ENCODE measurements at places on chromosomes 2 and 18. TPM values are rescaled to one million over a fixed set of nuclear protein-coding genes. Genes with fewer than 3 reads are reported as not detected.

GRCh38 chr2:168518555-168519066, 62.5 kb downstream of the CERS6 start:
- no peak for DNase-seq
- no peaks in the 10 kb centered on the region for H3K36me3 ChIP-seq
- no peak overlapping the region for H3K4me3 ChIP-seq
- peaks cover 65% of the 10 kb centered on the region for H3K4me1 ChIP-seq
- no peaks in the 10 kb centered on the region for H3K27me3 ChIP-seq

GRCh38 chr18:66707473-66707872, 103.6 kb upstream of the CDH19 start:
- H3K4me1 ChIP-seq = no peaks in the 10 kb centered on the region
- DNase-seq = no peak
- H3K27ac ChIP-seq = no peak overlapping the region
- H3K36me3 ChIP-seq = no peaks in the 10 kb centered on the region
- H3K4me3 ChIP-seq = no peak overlapping the region

GRCh38 chr2:49917654-49918053, 763.3 kb upstream of the FSHR start:
- H3K36me3 ChIP-seq = no peaks in the 10 kb centered on the region
- no peak for DNase-seq
- no peak overlapping the region for H3K27ac ChIP-seq
- no peaks in the 10 kb centered on the region for H3K4me1 ChIP-seq

DNA sequence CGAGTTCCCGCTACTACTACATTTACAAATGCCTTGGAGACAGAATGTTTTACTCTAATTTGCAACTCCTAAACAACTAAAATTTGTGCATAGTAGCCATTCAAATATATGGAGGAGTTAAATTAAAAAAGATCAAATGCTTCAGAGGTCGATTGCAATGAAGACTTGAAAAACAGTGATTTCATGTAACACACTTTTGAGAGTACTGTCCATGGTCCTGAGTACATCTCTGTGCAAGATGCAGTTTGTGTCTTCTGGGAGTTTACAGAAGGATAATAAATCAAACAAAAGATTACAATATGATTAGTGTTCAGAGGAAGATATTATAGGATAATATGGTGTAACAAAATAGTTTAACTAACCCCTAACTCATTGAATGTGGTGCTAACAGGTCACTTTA, 894.7 kb downstream of the TMEM182 start:
- DNase-seq = no peak
- H3K27me3 ChIP-seq = no peaks in the 10 kb centered on the region
- no peaks in the 10 kb centered on the region for H3K36me3 ChIP-seq
- H3K4me3 ChIP-seq = no peak overlapping the region
- no peak overlapping the region for H3K27ac ChIP-seq

- H3K4me1 ChIP-seq = no peaks in the 10 kb centered on the region
- no peak overlapping the region for H3K4me3 ChIP-seq
- no peak for DNase-seq
- H3K27ac ChIP-seq = no peak overlapping the region
These were observed 41.1 kb downstream of the UPP2 start for GRCh38 chr2:158142568-158143332.

GRCh38 chr2:105042189-105042588, 4.3 kb downstream of the MRPS9 start:
- peaks cover 9% of the 10 kb centered on the region for H3K36me3 ChIP-seq
- no peak overlapping the region for H3K27ac ChIP-seq
- H3K4me1 ChIP-seq = peaks cover 28% of the 10 kb centered on the region
- no peaks in the 10 kb centered on the region for H3K27me3 ChIP-seq
- H3K4me3 ChIP-seq = no peak overlapping the region

DNA sequence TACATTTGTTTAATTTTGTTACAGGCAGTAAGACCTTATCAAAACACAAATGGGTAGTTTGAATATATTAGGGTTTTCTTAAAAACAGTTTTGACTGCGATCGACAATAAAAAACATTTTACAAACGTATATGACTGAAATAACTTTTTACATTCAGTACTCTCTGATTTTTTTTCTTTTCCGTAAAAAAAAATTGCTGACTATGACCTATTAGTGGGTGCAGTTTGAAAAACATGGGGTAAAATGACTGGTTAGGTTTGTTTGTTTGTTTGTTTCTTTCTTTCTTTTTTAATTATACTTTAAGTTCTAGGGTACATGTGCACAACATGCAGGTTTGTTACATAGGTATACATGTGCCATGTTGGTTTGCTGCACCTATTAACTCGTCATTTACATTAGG, 36.9 kb downstream of the EPC2 start:
- DNase-seq = no peak
- peaks cover 11% of the 10 kb centered on the region for H3K36me3 ChIP-seq
- no peak overlapping the region for H3K4me3 ChIP-seq
- peaks cover 27% of the 10 kb centered on the region for H3K4me1 ChIP-seq

DNA sequence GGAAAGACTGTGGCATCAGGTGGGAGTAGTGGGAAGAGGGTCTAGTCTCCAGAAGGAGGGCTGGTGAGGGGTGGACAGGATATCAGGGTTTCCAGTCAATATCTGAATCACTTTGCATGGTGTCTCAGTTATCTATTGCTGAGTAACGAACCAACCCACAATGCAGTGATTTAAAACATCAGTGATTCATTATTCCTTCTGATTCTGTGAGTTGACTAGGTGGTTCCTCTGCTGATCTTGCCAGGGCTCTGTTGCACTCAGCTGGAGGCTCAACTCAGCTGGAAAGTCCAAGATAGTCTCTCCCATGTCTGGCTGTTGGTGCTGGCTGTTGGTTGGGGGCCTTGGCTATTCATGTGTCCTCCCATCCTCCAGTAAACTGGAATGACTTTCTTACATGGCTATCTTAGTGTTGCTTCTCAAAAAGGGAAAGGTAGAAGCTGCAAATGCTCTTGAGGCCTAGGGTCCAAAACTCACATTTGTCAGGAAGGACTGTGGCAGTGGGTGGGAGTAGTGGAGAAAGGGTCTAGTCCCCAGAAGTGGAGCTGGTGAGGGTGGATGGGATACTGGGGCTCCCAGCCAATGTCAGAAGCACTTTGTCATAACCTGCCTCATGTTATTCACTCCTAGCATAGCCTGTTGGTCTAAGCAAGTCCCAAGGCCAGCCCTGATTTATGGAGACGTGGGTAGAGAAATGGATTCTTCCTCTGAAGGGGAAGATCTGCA, 13.9 kb downstream of the IL1F10 start:
- no peak overlapping the region for H3K4me3 ChIP-seq
- no peaks in the 10 kb centered on the region for H3K36me3 ChIP-seq
- H3K4me1 ChIP-seq = peaks cover 14% of the 10 kb centered on the region
- H3K27me3 ChIP-seq = peaks cover 24% of the 10 kb centered on the region
- H3K27ac ChIP-seq = no peak overlapping the region

DNA sequence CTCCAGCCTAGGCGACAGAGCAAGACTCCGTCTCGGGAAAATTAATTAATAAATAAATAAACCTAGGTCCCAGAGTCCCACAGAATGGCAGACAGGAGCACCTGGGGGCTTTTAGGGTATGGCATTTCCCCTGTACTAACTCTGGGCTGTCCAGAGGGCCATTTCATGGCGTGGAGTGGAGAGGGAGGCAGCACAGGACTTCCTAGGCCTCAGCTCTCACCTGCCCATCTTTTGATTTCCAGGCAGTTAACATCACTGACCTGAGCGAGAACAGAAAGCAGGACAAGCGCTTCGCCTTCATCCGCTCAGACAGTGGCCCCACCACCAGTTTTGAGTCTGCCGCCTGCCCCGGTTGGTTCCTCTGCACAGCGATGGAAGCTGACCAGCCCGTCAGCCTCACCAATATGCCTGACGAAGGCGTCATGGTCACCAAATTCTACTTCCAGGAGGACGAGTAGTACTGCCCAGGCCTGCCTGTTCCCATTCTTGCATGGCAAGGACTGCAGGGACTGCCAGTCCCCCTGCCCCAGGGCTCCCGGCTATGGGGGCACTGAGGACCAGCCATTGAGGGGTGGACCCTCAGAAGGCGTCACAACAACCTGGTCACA, 5.1 kb downstream of the IL1RN start:
- H3K4me1 ChIP-seq = peaks cover 7% of the 10 kb centered on the region
- H3K27me3 ChIP-seq = peaks cover 26% of the 10 kb centered on the region
- no peak for DNase-seq

DNA sequence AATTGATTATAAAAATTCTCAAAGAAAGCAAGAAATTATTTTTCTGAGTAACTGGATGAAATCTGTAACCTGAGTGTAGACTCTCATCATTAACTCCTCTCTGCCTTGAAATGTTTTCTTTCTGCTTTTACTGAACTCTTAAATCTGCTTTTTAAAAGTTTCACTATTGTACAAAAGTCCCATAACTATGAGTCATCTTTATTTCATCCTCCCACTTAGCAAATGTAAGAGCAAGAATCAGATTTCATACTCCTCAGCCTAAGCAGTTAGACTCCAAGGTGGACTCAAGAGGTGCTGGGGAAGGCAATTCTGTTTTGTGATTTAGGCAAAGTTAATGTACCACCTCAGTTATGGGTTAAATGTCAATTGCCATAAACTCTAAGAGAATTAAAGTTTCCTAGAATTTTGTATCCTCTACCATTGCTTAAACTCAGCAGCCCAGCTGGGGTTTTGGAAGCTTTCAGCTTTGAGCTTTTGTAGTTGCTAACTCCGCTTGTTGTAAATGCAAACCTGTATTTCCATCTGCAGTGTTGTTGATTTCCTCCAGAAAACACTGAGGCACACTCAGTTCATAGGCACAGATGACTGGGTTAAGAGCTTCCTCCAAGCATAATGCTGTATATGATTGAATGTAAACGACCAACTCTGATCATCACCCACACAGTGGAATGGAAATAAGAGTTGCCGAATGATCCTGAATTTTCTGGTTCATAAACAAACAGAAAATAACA, 268.8 kb downstream of the ARHGAP15 start:
- peak; percentile 29 for DNase-seq
- peaks cover 29% of the 10 kb centered on the region for H3K4me1 ChIP-seq
- H3K27ac ChIP-seq = peak overlapping the region; percentile 38
- H3K36me3 ChIP-seq = no peaks in the 10 kb centered on the region
- H3K27me3 ChIP-seq = no peaks in the 10 kb centered on the region

DNA sequence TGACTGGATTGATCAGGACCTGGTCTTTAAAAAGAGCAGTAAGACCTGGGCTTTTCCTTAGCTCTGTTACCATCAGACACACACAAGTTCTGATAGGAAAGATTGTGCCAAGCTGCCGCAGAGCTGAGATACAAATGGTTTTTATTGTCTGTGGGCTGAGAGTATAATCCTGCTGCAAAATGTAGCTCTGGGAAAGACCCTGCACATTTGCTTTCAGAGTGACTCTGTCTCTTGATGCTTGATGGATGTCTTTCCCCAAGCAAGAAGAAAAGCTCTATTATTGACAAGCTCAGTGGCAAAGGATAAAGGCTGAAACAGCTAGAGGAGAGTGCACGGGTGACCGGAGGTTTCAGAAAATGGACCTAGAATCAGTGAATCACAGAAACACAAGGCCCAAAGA, 95.3 kb upstream of the PARD3B start:
- H3K36me3 ChIP-seq = peaks cover 10% of the 10 kb centered on the region
- H3K27me3 ChIP-seq = no peaks in the 10 kb centered on the region
- peaks cover 34% of the 10 kb centered on the region for H3K4me1 ChIP-seq
- DNase-seq = no peak

DNA sequence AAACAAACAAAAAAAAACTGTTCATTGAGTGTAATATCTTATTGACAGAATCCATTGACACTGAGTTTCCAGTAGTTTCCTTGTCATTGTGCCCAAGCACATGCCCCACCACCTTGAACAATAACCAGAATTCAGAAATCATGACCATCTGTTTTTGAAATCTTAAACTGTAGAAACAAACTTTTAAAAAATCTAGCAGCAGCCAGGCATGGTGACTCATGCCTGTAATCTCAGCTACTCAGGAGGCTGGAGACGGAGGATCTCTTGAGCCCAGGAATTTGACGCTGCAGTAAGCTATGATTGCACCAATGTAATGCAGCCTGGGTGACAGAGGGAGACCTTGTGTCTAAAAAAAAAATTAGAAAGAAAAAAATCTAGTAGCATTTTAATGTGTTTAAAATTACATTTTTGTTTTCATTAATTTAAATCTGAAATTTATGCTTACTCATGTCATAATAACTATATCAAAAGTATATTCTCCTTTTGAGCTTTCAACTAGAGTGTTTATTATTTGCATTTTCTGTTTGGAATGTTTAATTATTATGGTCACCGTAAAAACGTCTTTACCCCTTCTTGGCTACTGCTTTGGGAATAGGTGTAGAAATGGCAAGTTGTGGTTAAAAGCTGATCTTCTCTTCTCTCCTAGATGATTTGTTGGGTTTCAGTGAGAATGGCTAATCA, 25.2 kb upstream of the STON1 start:
- H3K4me3 ChIP-seq = no peak overlapping the region
- peak; percentile 56 for DNase-seq
- peaks cover 15% of the 10 kb centered on the region for H3K36me3 ChIP-seq
- H3K4me1 ChIP-seq = peaks cover 38% of the 10 kb centered on the region

DNA sequence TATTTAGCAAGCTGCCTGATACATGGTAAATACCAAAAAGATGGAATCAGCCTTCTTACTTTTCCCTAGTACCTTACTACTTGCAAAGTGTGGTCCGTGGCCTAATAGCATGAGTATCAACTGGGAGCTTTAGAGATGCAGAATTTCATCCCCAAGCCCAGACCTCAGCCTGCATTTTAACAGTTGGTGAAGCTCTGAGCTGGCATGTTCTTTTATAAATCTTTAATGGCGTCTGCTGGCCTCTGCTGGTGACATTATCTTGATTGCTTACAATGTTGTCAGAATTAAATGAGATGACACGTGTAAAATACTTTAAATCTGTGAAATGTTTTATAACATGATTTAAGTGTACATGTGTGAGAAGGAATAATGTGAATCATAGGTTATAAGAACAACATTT, 115.1 kb upstream of the NOSTRIN start:
- H3K4me3 ChIP-seq = no peak overlapping the region
- H3K36me3 ChIP-seq = no peaks in the 10 kb centered on the region
- no peak overlapping the region for H3K27ac ChIP-seq
- H3K4me1 ChIP-seq = peaks cover 13% of the 10 kb centered on the region
- H3K27me3 ChIP-seq = no peaks in the 10 kb centered on the region

DNA sequence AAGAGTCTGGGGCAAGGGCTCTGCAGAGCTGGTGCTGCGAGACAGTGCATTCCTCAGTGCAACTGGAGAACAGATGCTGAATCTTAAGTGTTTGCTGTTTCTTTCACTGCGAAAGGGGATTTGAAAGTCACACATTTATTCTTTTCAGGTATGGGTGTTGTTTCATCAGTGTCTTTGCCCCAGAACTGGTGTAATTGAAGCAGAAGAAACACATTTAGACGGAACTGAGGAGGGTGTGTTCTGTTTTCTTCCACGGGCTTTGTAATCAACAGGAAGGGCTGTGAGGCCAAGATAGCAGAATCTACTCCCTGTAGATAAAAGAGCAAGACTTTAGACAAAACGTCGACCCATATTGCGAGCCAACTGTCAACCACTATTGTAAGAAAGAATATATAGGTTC, 151.9 kb downstream of the EPHA4 start:
- peaks cover 19% of the 10 kb centered on the region for H3K4me1 ChIP-seq
- H3K36me3 ChIP-seq = peaks cover 56% of the 10 kb centered on the region
- DNase-seq = no peak
- H3K27ac ChIP-seq = no peak overlapping the region
- no peak overlapping the region for H3K4me3 ChIP-seq
- no peaks in the 10 kb centered on the region for H3K27me3 ChIP-seq

- H3K4me3 ChIP-seq = no peak overlapping the region
- no peak for DNase-seq
- H3K27me3 ChIP-seq = peaks cover 1% of the 10 kb centered on the region
These were observed 478.1 kb upstream of the CHAC2 start for GRCh38 chr2:53289309-53290006.

The PNPT1 gene
- total RNA-seq = 20.6 TPM

The TMEM198 gene
- 2.7 TPM for total RNA-seq

The LRATD1 gene
- not detected for total RNA-seq
